ENCODE measurements at places on chromosomes 11 and 22.

GRCh38 chr11:1359556-1359955 lies 30.2 kb upstream of the BRSK2 start:
- DNase-seq: no peak

DNA sequence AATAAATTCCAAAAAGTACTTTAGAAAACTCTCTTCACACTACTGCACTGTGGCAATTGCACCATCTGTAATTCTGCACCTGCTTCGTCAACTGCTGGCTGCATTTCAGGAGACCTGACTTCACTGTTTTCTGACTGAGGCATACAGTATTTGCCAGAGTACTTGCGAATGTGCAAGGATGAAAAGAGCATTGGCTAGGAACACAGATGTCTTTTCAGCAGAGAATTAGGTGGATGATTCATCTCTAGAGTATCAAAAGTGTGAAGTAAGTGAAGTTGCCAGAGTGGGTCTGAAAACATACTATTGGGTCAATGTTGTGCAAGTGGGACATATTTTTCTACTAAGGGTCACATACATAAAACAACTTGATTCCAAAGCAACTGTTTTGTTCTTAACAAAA lies 427.5 kb upstream of the CCDC90B start:
- peak; percentile 95 for DNase-seq

DNA sequence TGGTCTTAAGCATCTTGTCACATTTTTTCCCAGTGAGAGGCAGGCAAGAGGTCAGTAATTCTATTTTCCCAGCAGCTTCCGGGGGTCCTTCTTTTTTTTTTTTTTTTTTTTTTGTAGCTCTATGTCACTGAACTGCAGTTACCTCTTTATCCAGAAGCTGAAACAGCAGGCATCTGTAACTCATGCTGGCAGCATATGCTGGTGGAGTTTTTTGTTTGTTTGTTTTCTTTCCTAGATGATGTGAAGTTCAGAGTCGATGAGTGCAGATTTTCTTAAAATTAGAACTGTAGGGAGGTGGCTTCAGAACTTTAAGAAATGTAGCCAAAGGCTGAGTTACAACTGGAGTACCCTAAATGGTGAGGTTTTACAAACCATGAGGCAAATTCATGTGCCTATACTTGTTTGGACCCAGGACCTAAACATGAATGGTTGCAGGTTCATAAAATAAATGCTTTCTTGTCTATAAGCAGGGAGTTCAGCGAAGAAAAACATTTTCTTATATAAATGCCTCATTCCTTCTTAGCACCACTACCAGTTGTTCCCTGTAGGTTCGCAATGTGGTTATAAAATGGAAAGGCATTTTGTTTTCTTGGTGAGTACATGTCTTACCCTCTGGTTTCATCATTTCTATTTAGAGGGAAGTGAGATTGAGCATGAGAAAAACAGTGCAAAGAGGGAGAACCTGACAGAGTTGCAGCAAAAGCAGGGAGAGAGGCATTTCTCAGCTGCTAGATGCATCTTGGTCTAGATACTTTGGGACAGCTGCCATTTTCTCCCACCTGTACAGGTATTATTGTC lies 84.0 kb downstream of the TRIM44 start:
- peak; percentile 19 for DNase-seq

GRCh38 chr22:43742154-43742950 lies 69.8 kb downstream of the EFCAB6 start:
- DNase-seq: no peak

DNA sequence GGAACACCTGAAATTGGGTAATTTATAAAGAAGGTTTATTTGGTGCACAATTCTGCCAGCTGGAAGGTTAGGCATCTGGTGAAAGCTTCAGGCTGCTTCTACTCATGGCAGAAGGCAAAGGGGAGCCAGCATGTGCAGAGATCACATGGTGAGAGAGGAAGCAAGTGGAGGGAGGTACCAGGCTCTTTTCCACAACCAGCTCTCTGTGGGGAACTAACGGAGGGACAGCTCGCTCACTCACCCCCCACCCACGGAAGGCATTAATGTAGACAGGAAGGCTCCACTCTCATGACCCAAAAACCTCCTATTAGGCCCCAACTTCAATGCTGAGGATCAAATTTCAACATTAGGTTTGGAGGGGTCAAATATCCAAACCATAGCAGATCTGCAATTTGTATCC lies 75.6 kb upstream of the ARHGAP32 start:
- no peak for DNase-seq

DNA sequence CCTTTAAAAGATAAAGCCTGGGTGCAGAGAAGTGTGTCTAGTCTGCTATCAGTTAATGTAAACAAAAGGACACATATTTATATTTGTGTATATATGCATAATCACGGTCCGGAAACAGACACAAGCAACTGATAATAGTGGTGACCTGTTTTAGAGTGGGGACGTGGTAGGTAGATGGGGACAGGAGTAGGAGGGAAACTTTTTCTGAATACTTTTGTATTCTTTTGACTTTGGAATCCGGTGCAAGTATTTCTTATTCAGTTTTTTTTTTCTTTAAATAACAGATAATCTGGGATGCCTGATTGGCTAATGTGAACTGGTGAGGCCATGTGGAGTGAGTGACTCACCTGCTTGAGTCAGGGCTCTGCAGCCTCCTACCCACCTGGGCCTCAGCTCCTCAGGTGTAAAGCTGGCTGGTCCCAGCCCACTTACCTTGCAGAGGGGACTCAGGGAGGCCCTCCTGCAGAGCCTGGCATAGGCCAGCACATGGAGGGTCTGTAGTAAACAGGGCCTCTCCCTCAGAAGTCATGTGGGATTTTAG lies 15.3 kb downstream of the MICAL2 start:
- no peak for DNase-seq

DNA sequence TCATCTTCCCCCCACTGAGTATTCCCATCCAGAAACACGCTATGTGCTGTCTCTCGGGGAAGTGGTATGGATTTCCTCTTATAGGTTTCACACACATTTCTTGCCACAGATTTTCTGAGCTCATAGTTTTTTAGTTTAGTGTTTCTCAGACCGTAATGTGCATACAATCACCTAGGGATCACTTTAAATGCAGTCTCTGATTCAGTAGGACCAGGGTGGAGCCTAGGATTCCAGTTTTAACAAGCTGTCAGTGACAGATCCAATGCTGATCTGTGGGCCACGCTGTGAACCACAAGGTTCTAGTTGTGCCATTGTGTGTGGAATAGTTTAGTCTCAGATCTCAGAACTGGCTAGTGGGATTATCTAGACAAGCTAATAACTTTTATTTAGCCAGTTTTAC lies 23.7 kb upstream of the CXCR5 start:
- DNase-seq: no peak

DNA sequence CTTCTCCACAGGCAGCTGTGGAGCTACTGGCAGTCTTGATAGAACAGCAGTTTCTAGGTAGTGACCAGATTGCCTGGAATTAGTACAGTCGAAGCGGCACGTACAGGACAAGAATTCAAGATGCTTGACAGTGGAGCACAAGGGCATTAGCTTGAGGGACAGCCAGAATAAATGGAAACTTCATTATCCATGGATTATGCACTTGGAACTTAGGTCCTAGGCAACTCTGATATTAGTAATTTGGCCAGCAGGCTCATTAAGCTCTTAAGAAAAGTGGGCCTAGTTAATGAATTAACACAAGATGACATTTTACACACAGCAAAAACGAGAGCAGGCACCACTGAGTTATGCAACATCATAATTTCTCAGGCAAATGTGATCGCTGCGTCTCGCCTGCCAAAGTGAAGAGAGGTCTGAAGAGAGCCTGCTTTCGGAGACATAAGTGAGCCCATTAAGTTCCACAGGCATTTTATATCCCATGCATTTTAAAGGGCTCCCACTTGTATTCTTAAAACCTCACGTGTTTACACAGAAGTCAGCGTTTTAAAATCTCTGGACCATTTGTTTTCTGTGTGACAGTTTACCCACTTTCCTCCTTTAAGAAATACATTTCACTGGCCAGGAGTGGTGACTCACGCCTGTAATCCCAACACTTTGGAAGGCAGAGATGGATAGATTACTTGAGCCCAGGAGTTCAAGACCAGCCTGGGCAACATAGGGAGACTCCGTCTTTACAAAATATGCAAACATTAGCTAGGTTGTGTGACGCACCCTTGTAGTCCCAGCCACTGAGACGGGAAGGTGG lies 66.2 kb downstream of the COMMD9 start:
- no peak for DNase-seq

DNA sequence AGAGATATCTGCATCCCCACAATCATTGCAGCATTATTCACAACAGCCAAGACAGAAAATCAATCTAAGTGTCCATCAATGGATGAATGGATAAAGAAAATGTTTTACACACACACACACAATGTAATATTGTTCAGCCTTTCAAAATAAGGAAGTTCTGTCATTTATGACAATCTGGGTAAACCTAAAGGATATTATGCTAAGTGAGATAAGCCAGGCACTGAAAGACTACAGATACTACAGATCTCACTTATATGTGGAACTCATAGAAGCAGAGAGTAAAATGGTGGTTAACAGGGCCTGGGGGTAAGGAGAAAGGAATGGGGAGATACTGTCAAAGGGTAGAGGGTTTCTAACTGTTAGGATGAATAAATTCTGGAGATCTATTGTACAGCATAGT lies 36.0 kb upstream of the EED start:
- no peak for DNase-seq

DNA sequence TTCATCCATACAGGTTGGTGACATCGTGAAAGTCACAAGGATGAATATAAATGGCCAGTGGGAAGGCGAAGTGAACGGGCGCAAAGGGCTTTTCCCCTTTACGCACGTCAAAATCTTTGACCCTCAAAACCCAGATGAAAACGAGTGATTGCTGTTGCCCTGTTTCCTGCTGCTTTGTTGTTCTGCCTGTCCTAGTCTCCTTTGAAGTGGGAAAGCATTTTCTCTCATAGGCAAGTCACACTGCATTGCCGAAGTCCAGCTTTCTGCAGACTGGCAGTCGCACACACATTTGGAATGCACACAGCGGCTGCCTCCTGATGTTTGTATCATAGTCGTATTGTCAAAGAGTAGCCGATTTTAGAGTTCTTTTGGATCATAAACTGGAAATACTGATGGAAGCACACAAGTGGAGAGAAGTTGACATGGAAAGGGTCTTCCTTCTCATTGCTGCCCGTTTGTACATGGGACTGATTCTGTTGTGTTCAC lies 17.3 kb upstream of the AIFM3 start:
- no peak for DNase-seq

DNA sequence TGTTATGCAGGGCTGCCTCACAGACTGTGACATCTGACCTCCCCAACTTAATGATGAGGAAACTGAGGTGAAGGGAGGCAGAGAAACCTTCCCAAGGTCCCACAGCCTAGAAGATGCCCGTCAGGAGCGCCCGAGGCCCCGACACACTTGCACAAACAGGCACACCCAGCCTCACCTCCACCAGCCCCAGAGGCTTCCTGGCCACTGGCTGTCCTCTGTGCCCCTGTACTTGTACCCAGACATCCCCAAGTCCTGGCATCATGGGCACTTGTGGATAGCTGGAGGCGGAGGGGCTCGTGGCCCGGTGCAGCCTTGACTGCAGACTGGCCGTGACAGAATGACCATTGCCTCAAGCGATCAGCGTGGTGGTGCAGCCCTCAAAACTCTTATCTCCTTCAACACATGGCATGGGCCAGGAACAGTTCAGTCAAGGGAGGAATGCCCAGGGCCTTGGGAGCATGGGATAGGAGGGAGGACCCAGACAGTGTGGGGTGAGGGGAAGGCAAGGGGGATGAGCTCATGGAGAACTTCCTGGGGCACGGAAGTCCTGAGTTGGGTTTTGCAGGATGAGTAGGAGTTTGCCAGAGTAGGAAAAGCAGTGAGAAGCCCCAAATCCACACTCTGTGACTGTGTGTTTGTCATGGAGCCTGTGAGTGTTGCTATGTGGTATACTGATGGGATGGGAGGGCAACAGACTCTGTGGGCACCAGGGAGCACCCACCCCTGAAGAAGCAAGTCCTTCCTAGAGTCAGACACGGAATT lies 25.8 kb upstream of the PPARA start:
- DNase-seq: no peak

DNA sequence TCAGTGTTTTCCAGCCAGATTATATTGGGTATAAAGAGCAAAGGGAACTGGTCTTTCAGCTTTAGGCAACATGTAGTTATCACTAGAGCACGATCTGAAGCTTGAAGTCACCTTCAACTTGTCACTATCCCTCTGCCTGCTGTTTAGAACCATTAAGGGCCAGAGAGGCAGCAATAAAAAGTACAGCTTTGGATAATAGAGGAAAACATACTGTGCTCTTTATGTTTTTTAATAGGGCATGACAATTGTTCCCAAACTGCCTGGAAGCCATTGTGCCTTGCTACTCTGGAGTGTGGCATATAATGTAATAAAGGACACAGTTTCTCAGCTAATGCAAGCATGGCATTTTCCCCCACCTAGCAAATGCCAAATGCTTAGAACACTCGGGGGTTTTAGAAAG lies 1912.0 kb upstream of the RAG2 start:
- DNase-seq: no peak

Measured in NCI-H460 (cell line).